ENCODE measurements at places on chromosomes 6 and 20. TPM values are rescaled to one million over a fixed set of nuclear protein-coding genes. Genes with fewer than 3 reads are reported as not detected.

DNA sequence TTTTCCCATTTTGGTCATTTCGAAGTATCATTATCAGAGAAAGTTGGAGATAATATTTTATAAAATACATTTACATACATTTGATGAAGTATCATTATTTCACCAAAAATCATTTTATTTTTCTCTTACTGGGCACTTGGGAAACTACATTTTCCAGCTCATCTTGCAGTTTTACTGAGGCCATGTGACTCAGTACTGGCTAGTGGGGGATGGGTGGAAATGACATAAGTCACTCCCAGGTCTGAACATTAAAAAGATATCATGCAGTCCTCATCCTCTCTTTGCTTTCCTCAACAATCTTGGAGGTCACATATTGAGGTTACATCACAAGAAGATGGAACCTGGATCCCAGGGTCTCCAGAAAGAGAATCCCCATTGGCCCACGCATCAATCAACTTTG lies 84.1 kb downstream of the CD24 start:
- no peak for DNase-seq

RBBP8NL gene
- total RNA-seq, result 5.9 TPM

QKI gene
- 28.0 TPM for total RNA-seq

- DNase-seq, result no peak
These were observed 93.6 kb upstream of the ADGRF1 start for GRCh38 chr6:47135772-47136171.

MTFR2 gene
- total RNA-seq, result 2.2 TPM

- no peak for DNase-seq
These were observed 101.1 kb downstream of the SLC24A3 start for GRCh38 chr20:19313342-19314069.

DNA sequence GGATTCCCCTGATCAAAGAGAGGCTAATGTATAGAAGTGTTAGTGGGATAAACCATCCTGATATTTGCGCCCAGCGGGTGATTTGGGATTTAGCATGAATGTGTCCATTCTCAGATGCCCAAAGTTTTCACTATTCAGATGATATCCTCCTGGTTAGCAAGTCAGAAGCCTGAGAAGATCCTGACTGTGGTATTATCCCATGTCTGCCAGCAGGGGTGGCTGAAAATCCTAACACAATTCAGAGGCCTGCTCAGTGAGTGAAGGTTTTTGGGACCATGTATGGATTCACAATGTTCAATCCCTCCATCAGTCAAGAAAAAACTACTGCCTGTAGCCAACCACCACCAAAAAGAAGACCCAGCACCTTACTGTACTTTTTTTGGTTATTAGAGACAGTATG lies 34.1 kb upstream of the SPACA1 start:
- no peak for DNase-seq

GRCh38 chr20:3011752-3012151 lies 31.7 kb upstream of the GNRH2 start:
- no peak for DNase-seq

DNA sequence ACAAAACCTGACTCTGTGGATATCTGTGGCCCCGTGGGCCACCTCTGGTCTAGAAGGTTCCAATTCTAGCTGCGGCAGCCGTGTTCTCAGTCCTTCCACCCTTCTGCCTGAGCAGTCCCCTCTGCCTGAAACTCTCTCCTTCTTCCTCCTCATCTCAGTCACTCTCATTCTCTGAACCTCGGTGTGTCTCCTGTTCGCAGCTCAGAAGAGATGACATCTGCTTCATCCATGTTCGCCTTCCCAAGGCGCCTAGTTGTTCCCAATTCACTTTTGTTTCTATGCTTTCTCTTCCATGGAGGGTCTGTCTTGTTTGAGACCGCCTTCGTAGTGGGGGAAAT lies 95.5 kb downstream of the CEBPB start:
- no peak for DNase-seq

DNA sequence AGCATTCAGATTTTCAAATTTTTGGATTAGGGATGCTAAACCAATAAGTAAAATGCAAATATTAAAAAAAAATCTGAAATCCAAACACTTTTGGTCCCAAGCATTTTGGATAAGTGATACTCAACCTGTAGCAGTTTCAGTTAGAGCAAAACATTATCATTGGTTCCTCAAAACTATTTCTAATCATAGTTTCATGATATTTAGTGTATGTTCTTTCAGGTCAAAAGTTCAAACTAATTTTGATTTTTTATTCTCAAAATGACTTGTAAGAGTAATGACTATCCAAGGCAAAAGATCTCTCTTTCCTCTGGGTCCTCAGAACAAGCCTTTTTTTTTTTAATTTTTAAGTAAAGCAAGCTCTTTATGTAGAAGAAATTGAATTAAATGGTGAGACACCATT lies 64.0 kb upstream of the TFB1M start:
- DNase-seq, result no peak

RBM24 gene
- 4.9 TPM for total RNA-seq

- no peak for DNase-seq
These were observed 11.7 kb upstream of the STAU1 start for GRCh38 chr20:49199729-49200293.

DNA sequence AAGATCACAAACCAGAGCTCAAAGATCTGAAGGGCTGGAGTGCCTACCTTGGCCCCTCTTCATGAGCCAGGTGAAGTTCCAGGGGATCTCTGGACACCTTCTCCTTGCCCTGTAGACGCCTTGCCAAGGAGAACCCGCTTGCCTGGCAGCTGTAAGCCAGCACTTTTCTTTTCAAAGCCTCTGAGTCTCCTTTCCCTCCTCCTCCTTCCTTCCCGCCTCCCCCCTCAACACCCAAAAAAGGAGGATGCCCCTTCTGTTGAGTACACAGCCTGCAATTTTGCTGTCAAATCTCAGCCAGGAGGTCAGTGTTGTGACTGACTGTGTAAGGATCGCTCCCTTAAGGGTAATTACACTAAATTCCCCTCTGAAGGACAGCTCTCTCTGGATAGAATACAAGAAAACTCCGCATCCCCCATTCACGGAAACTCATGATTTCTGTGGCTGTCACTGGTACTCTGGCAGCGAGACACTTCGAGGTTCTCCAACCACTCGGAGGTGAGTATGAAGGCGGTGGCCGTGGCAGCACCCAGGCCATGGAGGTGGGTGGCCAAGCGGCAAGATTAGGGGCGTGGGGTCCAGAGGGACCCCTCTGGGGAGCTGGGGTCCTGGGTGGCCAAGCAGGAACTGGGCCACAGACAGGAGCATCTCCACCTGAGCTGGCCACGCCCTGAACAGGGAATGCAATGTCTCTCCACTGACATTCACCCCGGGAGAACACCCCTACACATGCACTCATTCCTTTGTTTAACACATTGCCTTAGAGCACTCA lies 23.2 kb upstream of the FOXP4 start:
- no peak for DNase-seq

GRCh38 chr6:135012764-135013163 lies 41.9 kb downstream of the HBS1L start:
- no peak for DNase-seq

- no peak for DNase-seq
These were observed 78.6 kb upstream of the AKAP12 start for GRCh38 chr6:151160929-151161757.

SLC32A1 gene
- not detected for total RNA-seq

DNA sequence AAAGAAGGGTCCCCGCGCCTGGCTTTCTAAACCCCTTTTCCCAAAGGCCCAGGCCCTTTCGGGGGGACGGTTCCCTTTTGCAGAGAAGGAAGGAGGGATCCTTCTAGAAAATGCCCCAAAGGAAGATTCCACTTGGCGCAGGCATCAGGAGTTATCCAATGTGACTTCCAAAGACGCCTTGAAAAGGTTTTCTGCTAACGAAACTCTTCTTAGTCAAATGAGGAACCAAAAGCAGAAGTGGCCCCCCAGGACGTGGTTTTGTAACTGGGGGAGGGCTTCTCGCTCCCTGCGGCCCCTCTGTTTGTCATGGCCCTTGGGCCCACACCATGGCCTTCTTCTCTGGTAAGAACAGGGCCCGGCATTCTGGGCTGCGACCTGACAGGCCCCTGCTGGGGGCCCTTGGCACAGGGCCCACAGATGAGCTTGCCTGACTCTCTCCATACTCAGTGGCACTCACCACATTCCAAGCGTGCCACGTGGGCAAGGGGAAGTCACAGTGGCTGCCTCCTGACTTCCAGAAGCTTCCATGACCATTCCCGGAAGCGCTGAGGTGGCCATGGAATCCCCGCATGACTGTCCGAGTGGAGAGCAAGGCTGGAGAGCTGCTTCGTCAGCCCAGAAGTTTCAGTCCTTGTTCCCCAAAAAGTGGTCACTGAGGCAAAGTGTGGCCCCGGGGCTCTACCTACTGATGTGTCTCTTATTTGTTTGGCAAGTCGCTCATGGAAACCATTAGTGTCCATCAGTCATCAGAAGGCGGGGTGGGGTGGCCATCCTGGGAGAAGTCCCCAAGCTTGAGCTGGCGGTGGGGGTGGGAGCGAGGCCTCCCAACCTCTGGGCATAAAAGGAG lies 834 bp upstream of the CTSZ start:
- peak; percentile 45 for DNase-seq

- DNase-seq, result no peak
These were observed 119.3 kb upstream of the NAA20 start for GRCh38 chr20:19897891-19898290.

DNA sequence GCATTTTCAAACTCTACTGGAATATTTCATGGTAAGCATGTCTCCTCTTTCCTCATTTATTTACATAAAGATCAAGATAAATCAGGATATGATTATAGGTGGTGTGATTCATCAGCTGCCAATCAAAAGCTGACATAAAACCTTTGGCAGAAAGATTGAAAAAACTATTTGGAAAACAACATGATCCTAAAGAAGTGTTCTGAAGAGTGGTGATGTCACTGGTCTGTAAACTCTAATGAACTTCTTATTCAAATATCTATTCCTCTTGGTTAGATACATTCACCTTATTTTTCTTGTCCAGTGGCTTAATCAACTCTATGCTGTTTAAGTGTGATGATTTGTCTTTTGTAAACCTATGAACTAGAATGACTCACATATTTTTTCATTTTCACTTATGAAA lies 535.5 kb upstream of the CITED2 start:
- no peak for DNase-seq

- no peak for DNase-seq
These were observed 5.4 kb downstream of the JPH2 start for GRCh38 chr20:44181611-44182010.

- no peak for DNase-seq
These were observed 155.1 kb upstream of the ENPP5 start for GRCh38 chr6:46325561-46326530.

- no peak for DNase-seq
These were observed 29.8 kb downstream of the AIG1 start for GRCh38 chr6:143090314-143091044.

DNA sequence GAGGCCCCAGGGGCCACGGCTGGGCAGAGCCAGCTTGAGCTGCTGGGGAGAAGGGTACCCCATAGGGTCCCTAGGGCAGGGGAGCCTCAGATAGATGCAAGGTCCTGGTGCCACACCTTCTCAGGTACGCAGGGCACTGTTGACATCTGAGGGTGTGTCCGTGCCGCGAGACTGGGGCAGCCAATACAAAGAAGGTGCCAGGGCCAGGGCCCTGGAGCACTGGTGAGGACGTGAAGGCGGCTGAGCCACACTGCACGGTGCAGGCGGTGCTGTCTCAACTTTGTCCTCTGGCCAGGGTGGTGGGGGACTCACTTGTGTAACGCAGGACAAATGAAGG lies 649 bp upstream of the LRRC73 start:
- DNase-seq, result peak; percentile 77

PTCHD4 gene
- not detected for total RNA-seq

DNA sequence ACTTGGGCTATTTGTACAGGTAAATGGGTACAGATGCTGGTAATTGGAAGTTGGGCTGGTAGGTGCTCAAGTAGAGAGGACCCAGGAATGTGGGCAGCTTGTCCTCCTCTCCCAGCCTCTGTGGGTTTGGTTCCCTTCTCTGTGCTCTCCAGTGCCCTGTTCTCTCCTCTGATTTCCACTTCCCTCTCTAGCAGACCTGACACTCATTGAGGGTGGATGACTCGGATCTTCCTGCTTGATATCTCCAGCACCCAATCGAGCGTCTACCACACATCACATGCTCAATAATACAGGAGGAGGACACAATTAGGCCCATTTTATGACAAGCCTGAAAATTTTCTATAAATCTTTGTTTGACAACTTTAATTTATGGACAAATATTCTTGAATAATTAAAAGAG lies 23.7 kb downstream of the CST1 start:
- no peak for DNase-seq

MOG gene
- total RNA-seq, result not detected

WFDC2 gene
- 117 TPM for total RNA-seq

DNA sequence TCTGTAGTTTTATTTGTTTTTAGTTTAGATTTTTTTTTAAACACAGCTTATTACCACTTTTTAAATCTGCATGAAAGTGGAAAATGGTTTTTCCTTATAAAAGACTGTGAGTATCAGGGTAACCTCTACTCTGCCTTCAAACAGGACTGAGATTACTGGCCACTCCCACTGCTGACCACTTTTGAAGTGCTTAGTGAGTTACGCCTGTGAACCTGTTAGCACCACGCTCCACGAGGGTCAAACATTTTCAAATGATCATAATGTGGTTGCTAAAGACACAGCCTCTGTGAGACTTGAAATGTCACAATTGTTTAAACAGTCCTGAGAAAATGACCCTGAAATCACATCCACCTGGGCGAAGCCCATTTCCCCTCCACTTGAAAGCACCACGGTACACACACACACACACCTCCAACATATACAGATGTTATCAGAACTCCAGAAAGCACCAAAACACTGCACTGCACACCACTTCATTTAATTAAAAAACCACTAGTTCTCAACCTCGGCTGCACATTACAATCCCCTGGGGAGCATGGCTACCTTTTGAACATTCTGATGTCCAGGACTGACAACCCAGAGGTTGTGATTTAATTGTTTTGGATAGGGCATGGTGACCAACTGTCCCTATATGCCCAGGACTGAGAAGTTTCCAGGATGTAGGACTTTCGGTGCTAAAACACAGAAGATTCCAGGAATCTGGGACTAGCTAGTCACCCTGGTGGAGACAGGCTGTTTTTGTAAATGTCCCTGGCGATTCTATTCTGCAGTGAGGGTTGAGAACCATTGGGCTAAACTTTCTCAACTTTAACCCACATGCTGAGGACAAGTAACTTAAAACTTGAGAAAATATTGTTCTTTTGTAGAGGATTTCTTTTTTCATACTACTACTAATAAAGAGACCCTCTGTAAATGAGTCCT lies 176.4 kb upstream of the MYLIP start:
- DNase-seq, result no peak

CDSN gene
- not detected for total RNA-seq

VSX1 gene
- total RNA-seq, result not detected

FAM184A gene
- 0.56 TPM for total RNA-seq

HIVEP2 gene
- 5.3 TPM for total RNA-seq

FAM217A gene
- not detected for total RNA-seq

- DNase-seq, result peak; percentile 60
These were observed 1.2 kb downstream of the TRAF3IP2 start for GRCh38 chr6:111604259-111605099.

GRCh38 chr20:32018269-32019155 lies 8.3 kb downstream of the CCM2L start:
- DNase-seq, result peak; percentile 85

DNA sequence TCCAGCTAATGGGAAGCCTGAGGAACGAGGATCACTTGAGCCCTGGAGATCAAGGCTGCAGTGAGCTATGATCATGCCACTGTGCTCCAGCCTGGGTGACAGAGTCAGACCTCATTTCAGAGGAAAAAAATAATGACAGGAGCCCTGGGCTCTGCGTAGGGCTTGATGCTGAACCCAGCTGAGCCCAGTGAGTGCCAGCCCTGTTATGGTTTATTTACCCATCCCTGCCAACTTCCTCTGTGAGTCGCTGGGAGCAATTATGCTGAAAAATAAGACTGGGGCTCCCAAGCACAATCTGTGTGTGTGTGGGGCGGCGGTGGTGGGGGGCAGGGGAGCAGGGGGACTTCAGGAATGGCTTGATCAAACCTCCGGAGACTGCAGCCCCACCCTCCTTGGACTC lies 75.9 kb upstream of the PMEPA1 start:
- DNase-seq, result no peak
